ENCODE measurements at places on chromosomes 3 and 15.
A peak's percentile ranks its signal among the peaks of the same experiment; 100 is the strongest.

DNA sequence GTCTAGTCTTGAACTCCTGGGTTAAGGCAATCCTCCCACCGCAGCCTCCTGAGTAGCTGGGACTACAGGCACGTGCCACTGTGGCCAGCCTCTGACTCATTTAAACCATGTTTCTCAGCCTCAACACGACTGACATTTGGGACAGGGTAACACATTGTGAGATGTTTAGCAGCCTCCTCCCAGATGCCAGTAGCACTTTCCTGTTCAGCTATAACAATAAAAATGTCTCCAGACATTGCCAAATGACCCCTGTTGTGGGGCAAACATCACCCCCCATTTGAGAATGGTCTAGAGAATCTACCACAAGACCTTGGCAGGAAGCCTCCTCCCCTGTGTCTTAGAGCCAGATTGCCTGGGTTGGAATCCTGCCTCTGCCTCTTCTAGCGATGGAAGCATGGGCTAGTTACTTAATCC lies 8.4 kb downstream of the TMEM40 start:
- DNase-seq: no peak

DNA sequence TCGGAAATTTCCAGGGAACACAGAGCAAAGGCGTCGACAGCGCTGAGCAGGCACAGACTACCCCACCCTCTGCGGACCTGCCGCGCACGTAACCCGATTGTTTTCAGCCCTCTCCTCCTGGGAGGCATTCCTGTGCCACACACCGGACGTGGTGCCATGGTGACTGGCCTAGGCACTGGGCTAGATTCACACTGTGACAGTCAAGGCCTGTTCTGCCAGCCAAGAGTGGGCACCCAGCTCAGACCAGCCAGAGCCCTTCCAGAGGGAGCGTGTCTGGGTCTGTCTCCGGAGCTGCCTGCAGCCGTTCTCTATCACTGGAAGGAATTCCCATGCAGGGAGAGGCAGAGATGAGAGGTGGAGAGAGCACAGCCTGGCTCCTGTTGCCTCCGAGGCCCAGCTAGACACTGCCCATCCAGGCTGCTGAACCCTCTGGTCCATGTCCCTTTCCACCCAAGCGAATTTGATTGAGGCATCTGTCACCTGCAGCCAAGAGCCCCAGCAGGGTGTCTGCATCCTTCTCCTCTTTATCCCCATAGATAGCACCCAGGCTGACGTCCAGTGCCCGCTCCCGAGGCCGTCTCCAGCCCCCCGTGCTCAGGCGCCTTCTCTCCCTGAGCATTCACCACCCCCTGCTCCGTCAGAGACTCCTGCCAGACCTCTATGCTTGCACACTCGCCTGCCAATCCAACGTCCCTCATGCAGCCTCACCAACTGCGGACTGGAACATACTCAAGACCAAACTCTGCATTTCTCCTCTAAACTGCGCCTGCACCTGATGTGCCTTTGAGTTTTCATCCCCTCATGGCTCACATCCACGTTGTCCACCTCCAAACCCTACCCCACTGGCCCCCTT lies 267.5 kb downstream of the OCA2 start:
- DNase-seq: no peak

DNA sequence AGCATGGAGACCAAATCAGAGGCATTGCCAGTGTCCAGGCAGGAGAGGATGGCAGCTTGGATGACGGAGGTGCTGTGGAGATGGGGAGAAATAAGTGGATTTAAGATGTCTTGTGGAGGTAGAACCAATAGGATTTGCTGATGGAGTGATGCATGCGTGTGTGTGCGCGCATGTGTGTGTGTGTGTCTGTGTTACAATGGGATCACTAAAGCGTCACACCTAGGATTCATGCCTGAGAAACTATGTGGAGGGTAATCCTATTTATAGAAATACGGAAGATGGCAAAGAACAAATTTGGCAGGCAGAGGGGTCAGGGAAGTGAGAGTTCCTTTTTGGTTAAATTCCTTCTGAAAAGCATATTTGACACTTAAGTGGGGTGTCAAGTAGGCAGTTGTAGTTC lies 64.8 kb upstream of the ARL8B start:
- no peak for DNase-seq

DNA sequence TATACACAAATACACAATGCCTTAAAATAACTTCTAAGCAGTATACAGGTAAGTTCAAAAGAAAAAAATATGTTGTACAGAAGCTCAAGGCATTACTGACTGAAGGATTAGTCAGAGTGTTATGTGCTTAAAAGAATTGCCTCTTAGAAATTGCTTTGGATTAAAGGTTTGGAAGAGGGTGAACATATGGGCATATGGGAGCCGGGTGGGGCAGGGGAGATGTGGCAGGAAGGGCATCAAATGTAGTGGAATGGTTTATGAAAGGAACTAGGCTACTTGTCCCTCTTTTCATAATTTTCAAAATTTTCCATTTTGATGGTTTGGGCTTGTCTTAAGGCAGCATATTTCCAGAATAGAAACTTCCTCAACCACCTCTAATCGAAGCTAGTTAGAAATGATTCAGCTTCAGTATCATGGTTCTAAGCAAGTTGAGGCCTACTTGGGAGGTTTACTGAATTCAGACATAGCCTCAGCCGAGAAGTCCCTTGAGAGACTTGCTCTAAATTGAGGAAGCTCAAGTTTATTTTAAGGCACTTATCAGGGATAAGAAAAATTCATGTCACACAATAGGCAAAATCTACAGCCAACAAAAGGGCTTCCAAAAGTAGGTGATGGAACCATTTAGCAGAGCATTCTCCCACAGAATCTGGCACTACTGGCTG lies 10.1 kb upstream of the GOLGB1 start:
- no peak for DNase-seq

DNA sequence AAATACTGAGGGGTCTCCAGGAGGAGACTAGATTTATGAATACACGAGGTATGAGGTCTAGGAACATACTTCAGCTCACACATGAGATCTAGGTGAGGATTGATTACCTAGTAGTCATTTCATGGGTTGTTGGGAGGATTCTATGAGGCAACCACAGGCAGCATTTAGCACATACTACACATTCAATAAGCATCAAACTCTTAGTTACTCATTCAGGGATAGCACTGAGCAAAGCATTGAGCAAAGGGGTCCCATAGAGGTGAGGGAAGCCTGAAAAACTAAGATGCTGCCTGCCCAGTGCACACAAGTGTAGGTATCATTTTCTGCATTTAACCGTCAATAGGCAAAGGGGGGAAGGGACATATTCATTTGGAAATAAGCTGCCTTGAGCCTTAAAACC lies 4.5 kb downstream of the CCR5 start:
- DNase-seq: no peak

DNA sequence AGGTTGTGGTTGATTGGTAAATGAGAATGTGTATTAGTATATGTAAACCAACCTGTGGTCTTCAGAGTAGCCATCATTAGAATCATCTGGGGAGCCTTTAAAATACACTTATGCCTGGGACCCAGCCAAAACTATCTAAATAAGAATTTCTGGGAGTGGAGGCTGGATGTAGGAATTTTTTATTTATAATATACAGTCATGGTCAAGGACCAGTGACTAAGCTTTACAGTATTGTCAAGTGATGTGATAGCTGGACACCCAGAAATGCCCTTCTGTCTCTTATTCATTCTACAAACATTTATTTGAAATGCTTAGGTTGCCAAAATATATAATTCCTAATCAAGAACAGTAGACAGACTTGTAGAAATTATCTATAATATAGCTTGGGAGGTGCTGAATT lies 132.2 kb downstream of the MBNL1 start:
- DNase-seq: no peak

- no peak for DNase-seq
Measured at GRCh38 chr3:52836471-52836845, 1.6 kb upstream of the MUSTN1 start.

DNA sequence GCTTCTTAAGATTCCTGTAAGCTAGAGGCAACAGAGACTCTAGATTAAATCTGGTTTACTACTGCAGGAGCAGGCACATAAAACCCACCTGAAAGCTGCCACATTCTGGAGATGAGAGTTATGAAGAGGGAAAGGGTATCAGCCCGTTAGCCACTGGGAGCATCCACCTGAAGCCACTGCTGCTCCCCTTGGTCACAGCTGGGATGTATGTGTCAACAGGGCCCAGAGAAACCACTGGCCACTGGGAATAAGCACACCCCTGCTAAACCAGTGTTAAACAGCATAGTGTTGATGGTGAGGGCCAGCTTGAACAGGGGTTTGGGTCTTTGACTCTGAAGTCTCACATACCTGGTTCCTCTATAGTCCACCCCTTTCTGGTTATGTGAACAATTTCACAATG lies 10.9 kb downstream of the SLCO2A1 start:
- no peak for DNase-seq

DNA sequence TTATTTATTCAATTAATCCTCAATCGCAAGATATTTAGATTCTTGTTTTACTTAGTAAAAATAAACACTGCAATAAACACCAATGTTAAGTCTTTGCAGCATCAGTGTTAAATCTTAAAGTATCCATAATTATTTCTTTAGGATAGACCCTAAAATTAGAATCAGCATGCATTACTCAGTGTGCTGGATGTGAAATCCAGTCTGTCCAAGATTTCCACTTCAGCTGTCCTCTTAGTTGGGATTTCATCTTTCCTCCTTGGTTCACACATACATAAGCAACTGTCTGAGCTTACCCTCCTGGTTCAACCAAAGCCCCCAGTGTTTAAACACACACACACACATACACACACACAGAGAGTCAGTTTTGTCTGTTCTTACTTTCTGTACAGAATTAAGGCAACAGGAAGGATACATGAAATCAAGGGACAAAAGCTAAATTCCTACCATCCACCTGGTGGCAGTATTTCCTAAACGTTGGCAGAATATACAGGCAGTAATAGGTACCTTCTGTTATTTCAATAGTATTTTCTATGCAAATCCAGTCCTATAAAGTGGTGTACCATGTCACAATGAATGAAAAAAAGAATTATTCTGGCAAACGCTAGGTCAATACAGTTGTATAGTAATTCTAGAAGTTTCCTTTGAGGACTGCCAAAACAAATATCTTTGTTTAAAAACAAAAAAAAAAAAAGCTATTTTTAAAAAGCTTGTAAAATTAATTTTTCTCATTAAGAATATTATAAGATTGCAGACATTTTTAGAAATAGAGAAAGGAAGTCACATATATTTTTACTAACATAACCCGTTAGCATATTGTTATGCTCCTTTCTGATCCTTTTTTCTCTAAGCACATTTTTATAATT lies 27.3 kb upstream of the DMXL2 start:
- DNase-seq: peak; percentile 68

DNA sequence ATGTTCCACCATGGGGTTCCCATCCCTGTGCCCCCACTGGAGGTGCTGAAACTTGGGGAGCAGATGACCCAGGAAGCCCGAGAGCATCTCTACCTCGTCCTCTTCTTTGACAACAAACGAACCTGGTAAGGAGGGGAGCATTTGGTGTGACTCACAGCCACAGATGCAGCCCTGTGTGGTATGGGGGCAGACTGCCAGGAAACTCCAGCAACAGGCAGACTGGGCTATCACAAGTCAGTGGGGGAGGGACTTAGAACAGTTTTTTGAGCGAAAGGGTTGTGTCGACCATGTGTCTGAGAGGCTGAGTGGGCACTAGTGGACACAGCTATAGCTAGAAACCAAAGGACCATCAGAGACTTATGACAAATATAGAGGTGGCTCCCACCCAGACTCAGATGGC lies 3.4 kb upstream of the OGG1 start:
- no peak for DNase-seq

- DNase-seq: no peak
Measured at GRCh38 chr15:44130778-44131177, 64.3 kb downstream of the FRMD5 start.

DNA sequence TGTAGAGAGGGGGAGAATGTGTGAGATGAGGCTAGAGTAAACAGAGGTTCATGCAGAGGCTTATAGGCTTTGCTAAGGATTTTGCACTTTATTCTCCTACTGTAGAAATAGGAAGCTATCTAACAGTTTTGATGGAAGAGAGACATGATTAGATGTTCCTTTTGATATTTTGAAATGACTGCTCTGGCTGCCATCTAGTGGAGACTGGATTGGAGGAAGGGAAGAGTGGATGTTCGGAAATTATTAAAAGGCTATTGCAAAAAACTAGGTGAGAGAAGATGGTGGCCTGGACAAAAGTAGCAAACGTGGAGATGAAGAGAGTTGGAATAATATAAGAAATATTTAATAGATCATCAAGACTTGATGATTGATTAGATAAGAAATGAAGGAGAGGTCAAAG lies 42.2 kb downstream of the SYN2 start:
- DNase-seq: no peak

GRCh38 chr3:14242490-14243311 lies 64.1 kb downstream of the LSM3 start:
- no peak for DNase-seq

DNA sequence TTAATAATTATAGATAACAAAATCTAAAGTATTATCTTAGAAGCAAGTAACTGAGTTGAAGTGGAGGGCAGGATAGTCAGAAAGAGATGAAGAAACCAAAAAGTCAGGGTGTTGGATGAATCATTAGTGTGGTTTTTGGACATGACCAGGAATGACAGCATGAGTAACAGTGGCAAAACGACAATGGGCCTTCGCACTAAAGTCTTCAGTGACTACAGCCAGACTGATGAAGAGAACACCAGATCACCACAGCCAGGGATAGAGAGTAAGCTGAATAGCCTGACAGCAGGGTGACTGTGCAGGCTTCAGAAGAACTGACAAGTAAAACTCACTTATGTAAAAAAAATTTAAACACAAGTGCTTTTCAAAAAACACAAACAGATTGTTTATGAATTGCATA lies 96.0 kb upstream of the MELTF start:
- no peak for DNase-seq

DNA sequence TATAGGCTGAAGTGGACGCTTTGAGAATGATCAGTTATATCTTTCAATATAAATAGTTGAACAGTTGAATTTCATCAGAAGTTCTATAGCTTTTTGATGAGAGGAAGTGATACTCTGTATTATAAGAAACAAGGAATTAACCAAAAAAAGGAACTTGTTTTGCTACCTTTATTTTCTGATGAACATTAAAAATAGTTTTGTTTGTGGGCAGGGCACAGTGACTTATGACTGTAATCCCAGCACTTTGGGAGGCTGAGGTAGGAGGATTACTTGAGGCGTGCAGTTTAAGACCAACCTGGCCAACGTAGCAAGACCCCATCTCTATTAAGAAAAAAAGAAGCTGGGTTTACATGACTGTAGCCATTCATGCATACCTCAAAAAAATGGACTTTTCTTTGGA lies 16.7 kb downstream of the BLOC1S6 start:
- DNase-seq: no peak

DNA sequence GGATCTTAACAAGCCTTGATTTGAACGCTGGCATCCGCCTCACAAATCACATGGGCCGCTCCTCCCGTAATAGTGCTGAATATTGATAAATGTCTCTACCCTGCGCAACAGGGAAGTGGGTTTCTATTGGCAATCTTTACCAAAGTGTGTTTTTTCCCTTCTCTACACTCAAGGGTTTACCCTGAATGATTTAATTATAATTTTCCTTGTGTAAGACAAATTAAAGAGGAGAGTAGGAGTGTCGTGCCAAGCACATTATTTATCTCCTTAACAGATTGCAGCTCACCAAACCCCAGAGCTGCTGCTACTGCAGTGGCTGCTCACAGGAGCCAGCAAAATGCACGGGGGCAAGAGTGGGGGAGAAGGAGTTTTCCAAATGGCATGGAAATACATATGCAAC lies 545.8 kb downstream of the FOXP1 start:
- DNase-seq: no peak

All from HepG2 (cell line).